ENCODE measurements at places on chromosomes 6 and 20.

GRCh38 chr20:49620364-49621240 is 52.7 kb upstream of the PTGIS start:
- DNase-seq: no peak

- DNase-seq: no peak
These were observed 793.4 kb downstream of the TENT5A start for GRCh38 chr6:80959034-80959433.

DNA sequence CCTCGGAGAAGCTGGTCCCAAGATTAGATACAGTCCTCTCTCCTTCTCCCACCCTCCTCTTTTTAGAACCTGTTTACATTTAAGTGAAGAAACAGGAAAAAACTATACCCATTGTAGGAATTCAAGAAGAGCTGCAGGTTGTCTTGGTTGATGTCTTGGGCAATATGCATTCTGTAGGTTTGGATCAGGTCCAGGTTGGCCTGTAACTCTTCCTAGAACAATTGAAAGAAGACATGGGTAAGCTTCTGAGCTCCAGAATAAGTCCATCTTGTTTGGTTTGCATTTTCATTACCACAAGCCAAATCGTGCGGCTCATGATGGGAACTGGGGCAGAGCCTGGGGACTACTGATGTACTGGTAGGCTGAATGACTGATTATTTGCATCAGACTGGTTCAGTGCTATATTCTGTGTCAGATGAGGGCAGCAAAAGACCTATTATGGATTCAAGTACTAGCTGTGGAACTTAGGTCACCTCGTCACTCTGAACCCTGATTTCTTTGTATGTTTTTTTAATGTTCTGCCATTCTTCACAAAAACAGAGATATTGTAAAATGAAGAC is 20.3 kb upstream of the SLA2 start:
- no peak for DNase-seq

- no peak for DNase-seq
These were observed 107.5 kb downstream of the CENPW start for GRCh38 chr6:126447367-126447766.

DNA sequence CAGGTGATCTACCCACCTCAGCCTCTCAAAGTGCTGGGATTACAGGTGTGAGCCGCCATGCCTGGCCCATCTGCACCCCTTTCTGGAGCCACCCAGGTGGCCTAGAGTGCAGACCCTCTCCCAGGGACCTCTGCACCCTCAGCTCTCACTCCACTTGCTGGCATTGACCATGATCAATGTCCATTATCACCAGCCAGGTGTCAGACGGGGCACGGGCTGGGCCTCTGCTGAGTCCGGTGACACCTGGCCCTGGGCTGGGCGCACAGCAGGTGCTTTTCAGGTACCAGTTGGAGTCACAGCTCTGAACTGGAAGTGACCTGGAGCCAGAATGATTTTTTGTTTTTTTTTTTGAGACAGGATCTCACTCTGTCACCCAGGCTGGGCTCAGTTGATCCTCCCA is 91.8 kb upstream of the PMEPA1 start:
- no peak for DNase-seq

DNA sequence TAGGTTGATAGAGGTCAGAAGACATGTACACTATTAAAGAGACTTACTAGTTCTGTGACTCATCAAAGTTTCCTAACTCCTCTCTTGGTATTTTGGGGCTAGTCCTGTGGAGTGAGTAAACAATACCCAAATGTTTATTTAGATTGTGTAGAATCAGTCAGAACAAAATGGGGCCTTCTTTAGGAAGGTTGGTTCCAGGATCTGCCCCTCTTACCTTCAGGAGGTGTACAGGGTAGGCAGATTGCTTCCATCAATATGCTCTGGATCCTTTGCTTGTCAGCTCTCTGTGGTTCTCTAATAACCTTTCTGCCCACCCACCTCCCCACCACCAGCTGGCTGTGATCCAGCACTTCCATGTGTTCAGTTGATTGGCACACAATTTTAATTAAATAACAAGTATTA is 107.0 kb downstream of the POPDC3 start:
- DNase-seq: no peak

DNA sequence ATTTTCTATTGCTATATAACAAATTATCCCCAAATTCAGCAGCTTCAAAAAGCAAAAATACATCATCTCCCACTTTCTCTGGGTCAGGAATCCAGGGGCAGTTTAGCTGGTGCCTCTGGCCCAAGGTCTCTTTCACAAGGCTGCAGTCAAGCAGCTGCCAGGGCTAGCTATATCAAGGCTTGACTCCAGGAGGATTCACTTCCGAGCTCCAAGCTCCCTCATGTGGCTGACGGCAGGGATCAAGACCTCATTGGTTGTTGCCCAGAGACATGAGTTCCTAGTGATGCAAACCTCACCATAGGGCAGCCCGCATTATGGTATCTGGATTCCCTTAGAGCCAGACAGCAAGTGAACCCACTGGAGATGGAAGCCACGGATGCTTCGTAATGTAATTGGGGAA is 1.3 kb upstream of the VNN1 start:
- DNase-seq: no peak

DNA sequence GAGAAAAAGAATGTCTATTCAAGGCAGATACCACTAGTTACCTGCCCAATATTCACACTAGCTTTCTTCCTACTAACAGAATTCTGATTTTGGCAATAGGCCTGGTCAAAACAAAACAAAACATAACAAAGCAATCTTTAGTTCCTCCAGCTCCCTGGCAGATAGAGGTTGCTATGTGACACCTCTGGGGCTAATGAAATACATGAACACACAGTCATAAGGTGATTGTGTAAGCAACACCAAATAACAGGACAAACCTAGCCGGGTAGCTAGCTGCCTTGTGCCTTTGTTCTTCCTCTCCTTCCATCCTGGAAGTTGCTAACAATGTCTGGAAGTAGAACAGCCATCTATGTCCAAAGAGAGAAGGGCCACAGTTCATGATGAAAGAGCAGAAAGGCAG is 6.0 kb upstream of the HMGN3 start:
- DNase-seq: no peak

- no peak for DNase-seq
These were observed 16.0 kb downstream of the RPS12 start for GRCh38 chr6:132830334-132830751.

DNA sequence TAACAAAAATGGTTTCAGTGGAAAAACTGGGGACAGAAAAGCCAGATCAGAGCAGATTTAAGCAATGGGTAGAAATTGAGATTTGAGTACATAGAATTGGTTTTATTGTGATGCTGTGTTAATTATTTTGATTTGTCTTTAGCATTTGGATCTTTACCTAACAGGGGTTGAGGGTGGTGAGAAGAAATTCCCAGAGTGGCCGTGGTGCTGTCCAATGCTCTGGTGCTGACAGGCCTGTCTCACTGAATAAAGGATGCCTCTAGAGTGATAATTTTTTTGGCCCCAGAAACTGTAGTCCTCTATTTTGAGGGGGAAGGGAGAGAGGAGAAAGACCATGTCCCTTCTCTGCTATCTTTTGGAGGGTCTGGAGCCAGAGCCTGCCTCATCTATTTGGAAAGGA is 79.1 kb downstream of the LYRM2 start:
- no peak for DNase-seq

GRCh38 chr6:80335121-80335531 is 228.7 kb downstream of the BCKDHB start:
- DNase-seq: no peak

DNA sequence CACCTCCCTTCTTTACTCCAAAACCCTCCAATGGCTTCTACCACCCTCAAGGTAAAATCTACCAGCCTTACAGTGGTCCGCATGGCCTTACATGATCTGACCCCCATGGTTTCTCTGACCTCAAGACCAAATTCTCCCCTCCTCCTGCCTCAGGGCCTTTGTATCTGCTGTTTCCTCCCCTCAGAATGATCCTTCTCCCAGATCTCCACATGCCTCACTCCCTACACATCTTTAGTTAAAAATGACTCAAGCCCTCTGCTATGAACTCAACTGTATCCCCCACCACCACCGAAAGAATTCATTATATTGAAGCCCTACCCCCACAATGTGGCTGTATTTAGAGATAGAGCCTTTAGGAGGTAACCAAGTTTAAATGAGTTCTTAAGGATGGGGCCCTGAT is 4.1 kb downstream of the SLC23A2 start:
- DNase-seq: no peak

DNA sequence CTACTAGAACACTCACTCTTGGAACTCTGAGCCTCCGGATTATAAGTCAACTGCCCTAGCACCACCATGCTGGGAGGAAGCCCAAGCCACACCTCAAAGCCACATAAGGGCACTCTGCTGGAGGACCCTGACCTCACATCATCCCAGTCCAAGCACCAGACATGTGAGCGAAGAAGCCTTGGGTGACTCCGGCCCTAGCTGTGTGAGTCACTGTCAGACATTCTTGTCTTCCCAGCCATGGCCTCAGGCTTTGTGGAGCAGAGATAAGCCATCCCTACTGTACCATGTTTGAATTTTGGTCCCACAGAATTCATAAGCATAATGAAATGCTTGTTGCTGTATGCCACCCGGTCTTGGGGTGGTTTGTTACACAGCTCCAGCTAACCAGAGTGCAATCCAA is 247.7 kb downstream of the SOD2 start:
- no peak for DNase-seq

GRCh38 chr20:2631228-2631627 is 21.2 kb upstream of the NOP56 start:
- DNase-seq: no peak

DNA sequence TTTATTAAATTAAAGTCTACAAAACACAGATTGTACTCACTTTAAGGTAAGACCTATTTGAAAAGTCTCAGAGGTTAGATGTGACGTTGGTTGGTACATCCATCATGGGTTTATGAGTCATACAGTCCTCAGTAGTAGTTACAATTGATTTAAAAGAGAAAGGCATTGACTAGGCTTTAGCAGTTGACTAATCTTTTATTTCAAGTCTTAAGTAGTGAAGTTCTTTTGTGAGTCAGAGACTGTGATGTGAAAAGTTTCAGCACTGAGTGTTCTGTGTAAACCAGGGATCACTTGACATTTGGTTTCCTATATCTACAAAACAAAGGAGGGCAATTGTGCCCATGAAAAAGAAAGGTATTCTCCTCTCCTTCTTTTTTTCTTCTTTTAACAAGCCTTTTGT is 221.3 kb downstream of the GRIK2 start:
- DNase-seq: no peak

DNA sequence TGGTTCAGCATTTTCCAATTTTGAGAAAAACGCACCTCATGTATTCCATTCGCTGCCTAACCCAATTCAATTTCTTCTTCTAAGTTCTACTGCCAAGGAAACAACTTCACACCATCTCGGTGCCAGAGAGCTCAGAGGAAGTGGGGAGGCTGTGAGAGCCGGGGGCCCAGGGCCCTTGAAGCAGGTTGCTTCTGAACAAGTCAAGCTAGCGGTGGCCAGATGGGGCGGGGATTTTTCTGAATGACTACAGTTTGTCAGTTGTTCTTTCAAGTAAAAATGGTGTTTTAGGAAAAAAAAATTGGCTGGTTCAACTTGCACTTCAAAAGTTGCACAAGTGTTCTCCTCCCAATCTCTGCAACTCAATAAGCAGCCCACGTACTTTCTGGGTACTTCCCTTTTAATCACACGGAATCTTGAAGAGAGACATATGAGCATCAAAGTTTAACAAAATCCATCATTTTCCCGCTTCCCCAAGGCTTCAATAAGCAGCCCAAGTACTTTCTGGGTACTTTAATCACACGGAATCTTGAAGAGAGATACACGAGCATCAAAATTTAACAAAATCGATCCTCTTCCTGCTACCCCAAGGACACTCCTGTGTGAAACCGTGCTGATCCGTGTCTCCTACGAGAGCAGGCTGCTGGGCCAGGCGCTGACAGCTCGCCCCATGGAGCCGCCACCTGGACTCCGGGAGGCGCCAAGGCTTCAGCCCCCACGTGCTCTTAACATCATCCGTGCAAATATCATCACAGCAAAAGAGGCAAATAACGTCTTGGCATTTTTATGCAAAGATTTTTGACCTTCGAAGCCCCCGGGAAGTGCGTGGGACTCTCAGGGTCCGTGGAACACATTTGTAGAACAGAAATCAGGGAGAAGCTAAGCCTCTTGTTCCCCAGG is 186.7 kb upstream of the PDE10A start:
- DNase-seq: no peak

DNA sequence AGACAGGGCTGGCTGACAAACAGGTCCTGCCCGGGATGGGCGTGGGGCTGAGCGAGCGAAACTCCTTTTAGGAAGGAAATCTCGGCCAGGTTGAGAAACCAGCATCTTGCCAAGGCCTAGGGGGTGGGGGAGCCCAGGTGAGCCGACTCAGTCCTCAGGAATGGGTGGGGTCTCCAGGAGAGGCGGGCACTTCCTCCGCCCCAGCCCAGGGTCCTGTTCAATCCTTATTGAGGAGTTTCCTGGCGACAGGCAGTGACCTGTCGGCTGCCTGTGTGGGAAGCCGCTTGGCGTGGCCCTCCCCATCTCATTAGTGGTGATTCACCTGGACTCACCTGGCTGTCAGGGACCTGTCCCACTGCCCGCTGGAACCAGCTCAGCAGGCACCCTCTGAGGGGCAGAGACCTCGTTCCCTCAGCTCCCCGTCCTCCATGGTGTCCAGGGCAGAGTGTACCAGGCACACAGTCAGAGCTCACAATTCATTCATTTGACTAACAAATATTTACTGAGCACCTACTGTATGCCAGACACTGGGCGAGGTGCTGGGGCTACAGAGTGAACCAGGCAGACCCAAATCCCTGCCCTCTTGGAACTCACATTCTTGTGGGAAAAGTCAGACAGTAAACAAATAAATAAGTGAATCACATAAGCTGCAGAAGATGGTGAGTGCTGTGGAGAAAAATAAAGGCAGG is 51.1 kb downstream of the FGD2 start:
- no peak for DNase-seq

- no peak for DNase-seq
These were observed 15.4 kb upstream of the IER3 start for GRCh38 chr6:30759575-30760239.

DNA sequence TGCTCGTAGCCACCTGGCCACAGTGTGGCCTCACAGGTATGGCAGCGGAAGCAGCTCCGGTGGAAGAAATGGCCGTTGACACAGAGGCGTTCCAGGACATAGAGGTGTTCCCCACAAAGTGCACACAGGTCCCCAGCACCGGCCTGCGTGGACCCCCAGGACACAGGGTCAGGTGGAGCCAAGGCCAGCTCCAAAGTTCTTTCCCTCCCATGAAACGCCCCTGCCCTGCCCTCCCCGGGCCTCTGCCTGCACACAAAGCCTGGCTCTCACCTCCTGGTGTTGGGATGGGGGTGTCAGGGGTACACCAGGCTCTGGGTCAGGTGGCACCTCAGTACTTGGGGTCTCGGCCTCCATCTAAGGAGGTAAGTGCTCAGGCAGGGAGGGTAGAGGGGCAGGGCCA is 6.6 kb downstream of the SMPD2 start:
- DNase-seq: no peak

- no peak for DNase-seq
These were observed 133.6 kb downstream of the NCOA3 start for GRCh38 chr20:47635256-47635655.
